Skin of body (tissue), 3 donors: ENCODE measurements at places on chromosomes 4 and X. TPM values are rescaled to one million over a fixed set of nuclear protein-coding genes. Genes with fewer than 3 reads are reported as not detected.

DNA sequence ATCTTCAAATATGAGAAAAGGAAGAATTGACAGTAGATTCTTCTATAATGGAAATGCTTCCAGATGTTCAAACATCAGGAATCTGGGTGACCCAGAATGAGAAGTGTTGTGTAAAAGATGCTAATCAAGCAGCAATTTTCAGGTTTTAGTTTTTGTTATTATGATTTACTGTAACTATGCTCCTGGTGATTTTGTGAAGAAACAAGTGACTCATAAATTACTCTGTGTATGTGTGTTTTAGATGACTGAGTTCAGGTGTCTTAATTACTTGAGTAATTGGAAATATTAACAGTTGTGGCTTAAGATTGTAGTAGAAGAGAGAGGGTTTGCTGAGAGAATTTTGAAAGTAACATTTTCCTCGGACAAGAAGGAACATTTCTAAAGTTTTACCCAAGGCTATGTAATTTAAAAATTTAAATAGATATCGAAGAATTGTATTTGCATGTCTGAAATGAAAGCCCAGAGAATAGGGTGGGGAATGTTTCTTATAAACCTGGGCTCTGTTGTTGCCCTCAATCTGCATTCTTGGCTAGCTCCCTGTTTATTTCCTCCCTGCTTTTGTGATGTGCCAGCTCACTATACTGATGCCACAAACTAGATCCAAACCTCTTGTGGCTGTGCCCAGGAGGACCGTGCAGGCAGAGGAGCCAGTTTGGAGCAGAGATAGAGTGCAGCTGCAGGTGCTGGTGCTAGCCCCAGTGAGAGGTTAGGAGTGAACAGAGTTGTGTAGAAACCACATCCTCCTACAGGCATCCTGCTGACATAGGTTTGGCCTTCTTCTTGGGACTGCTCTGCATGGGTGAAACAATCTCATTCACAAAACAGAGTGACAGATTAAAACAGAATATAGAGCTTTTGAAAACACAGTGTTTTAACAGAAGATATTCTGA, 25.4 kb upstream of the TNIP3 start:
- no peak for DNase-seq

The CT55 gene
- not detected for total RNA-seq

The ANK2 gene
- 193 TPM for total RNA-seq

The ARHGAP6 gene
- total RNA-seq, result 4.8 TPM

GRCh38 chrX:94424456-94424855, 750.5 kb downstream of the FAM133A start:
- DNase-seq, result no peak

DNA sequence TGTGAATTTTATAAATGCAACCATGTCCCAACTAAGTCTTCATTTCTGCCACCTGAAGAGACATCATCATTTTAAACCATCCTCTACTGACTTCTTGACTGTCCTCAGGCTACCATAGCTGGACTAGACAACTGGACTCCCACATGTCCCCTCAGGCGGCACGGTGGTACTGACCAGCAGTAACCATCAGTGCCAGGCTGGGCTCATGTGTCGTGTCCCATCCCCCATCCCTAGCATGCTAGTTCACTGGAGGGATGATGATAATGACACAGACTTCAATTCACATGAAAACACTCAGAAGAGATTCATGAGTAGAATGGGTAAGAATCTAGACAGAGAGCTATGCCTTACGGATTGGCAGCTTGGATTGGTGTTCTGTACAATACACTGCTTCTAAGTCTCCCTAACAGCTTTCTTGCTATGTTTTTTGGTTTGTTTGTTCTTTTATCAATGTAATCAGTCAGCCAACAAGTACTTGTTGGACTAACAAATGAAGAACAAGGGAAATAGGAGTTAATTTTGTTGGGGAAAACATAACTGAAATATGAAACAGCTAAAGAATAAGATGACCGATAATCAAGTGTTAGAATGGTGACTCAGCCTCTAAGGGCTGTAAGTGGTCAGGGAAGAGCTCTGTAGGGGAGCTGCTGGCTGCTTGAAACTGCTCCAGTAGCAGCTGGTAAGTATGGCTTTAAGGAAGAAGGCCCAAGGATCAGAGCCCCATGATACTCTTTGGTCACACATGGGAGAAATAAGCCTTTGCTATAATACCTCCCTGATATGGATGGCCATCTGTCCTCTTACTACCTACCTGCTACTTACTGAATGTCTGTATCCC, 10.3 kb downstream of the ZDHHC9 start:
- no peak for DNase-seq

The PNMA6F gene
- not detected for total RNA-seq

DNA sequence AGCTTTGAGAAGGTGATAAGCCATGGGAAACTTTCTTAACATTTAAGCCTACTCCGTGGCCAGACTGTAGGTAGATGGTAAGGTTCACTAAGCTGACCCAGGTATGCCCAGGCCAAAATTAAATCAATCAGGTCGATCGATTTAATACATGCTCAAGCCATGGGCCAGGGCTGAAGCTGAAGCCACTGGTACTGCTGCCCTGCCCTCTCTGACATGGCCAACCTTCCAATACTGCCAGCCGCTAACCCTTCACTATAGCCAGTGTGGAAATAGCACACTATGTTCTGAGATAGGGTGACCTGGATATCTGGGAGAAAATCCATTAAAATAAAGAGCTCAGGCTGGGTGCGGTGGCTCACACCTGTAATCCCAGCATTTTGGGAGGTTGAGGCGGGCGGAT, 31.6 kb downstream of the TSC22D3 start:
- no peak for DNase-seq

The TKTL1 gene
- 0.30 TPM for total RNA-seq

- DNase-seq, result no peak
Measured at GRCh38 chr4:81352446-81352835, 119.3 kb downstream of the RASGEF1B start.

The NALF2 gene
- 0.10 TPM for total RNA-seq

The BMP3 gene
- 1.5 TPM for total RNA-seq

The SMIM31 gene
- not detected for total RNA-seq

DNA sequence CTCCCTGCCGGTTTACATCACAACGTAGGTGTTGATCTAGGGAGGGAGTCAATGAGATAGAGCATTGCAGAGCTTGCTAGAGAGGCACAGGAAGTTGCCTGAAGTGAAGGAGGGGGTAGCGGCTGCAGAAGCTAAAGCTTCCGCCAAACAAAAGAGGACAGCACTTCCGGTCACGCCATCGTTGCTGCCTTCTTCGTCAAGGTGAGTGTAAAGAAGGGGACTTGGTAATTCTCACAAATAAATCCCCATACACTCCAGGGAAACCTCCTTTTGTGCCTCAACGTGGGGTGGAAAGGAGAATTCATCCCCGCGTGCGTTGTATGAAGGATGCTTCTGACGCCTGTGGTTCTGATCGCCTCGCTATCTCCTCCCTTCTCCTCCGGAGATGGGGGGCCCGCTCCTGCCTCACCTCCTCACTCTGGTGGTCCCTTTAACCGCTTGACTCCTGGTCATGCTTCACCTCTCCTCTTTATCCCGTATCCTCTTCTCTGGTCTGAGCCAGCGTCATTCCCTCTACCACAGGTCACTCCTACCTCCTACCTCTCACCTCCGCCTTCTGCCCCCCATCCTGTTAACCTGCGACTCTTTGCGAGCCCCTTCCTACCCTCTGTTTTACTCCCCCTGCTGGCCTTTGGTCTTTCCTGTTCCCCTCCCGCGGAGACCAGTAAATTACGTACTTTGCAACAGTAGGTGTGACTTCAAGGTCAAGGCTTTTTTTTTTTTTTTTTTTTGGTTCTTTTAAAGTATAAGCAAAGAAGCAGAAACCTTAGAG, 59.9 kb downstream of the GSPT2 start:
- no peak for DNase-seq

DNA sequence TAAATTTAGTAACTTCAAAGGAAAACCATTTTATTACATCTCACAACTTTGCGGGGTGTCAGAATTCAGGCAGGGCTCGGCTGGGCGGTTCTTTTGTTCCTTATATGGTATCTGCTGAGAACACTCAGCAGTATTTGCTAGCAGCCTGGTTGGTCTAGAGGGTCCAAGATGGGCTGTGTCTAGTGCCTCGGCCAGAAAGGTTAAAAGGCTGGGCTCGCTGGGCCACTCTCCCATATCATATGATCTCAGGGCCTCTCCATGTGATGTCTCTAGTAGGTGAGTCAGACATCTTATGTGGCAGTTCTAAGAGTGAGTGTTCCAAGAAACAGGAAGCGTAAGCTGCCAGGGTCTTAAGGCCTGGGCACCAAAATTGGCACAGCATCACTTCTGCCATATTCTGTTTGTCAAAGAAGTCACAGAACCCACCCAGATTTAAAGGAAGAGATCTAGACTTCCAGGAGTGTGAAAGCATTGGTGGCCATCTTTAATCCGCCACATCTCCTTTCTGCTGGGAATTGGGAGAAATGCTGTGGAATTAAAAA, 100.9 kb upstream of the ATP6AP2 start:
- DNase-seq, result no peak

- no peak for DNase-seq
Measured at GRCh38 chr4:53885668-53886067, 178.7 kb downstream of the CHIC2 start.

DNA sequence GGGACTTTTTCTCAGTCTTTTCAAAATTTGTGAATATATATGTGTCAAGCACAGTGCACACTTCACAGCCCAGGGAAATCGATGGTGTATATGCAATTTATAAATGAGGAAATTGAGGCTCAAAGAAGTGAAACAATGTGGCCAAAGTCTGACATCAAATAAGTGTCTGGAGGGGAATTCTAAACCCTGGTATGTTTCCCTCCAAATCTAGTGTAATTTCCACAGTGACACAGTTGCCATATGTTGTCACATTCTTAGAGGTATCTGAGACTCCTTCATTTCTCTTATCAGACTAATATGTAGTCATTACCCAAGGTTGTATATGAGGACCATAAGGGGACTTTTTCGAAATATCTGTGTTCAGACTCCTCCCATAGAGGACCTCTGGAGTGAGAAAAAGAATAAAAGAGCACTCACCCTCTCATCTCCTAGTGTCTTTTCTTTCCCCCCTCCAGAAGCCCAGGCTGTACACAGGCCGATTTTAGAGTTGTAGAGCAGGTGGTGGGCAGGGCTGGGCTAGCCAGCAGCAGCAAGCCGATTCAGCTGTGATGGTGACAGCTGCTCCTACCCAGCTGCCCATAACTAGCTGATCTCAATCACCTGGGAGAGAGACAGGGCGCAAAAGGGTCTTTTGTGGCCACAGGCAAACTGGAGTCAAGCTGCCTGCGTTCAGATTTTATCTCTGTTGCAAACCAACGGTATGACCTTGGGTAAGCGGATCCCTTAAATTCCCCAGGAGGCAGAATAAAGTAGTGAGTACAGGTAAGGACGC, 55.1 kb downstream of the CLCN5 start:
- no peak for DNase-seq

DNA sequence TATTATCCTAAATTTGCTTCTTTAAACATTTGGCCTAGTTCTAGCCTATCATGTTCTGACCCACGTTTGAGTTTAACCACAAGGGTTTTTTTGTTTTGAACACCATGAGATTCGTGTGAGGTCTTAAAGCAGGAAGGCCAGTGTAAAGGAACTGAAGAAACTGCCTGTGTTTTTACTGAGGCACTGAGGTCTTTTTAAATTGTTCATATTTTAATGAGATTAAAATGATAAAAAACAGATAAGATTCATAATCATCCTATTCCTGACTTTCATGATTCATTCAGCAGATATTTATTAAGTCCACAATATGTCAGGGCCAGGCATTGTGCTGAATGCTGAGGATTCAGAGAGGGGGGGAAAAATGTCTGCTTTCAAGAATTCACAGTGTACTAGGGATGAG, 3.2 kb downstream of the RPS6KA3 start:
- DNase-seq, result no peak

DNA sequence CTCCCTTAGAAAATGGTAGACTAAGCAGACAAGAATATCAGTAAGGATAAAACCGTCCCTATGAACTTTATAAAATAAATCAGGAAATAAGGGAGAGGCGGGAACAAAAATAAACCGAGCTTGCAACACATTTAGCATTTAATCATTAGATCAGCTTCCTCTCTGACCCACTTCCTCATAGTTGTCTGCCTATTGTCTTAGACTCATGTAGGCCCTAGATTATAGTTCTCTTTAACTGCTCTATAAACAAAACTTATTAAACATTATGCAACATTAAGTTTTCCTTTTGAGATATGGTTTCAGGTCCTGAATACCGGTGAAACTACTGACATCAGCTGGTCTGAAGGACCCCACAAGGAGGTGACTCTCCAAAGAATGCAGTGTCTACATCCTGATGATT, 15.8 kb upstream of the SRD5A3 start:
- DNase-seq, result no peak

The NDP gene
- total RNA-seq, result 3.6 TPM
